Activated CD4-positive, alpha-beta T cell treated with anti-CD3 and anti-CD28 coated beads, Interleukin-2, amount 50 U/mL, for 48 hours (primary cell): ENCODE measurements at places on chromosomes 2 and 18.

- no peak for DNase-seq
These were observed 12.2 kb downstream of the RAB31 start for GRCh38 chr18:9720327-9720726.

GRCh38 chr2:182115258-182115657 lies 129.6 kb downstream of the PPP1R1C start:
- no peak for DNase-seq

DNA sequence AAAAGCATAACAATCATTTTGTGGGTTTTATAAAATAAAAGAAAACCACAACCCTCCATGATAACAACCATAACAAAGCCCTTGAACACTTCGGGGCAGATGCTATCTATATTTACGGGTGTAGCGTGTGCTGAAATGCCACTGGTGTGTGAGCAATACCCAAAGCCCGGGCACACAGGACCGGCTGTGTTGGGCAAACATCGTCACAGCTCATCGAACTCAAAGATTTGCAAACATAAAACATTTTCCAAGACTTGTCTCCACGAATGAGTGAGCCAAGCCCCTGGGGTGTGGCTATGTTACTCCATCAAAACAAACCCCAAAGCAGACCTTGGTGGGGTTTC lies 290.2 kb downstream of the LPIN1 start:
- no peak for DNase-seq

- DNase-seq: no peak
These were observed 17.4 kb upstream of the NEMP2 start for GRCh38 chr2:190551928-190552327.

- DNase-seq: peak; percentile 90
These were observed at the start of gene EGR4 for GRCh38 chr2:73293534-73294171. TSS of gene EGR4 (minus strand) at chr2:73293548. CDS start at chr2:73293317, 231 bp downstream.

GRCh38 chr2:177708106-177708505 lies 315.5 kb downstream of the AGPS start:
- DNase-seq: no peak
